ENCODE measurements at places on chromosomes 12 and 14. TPM values are rescaled to one million over a fixed set of nuclear protein-coding genes. Genes with fewer than 3 reads are reported as not detected.

The AKAP3 gene
- total RNA-seq: not detected

The VWF gene
- total RNA-seq: 61.9 TPM

The RIPK3 gene
- total RNA-seq: 72.0 TPM

The CRACR2A gene
- total RNA-seq: 81.7 TPM

The E2F7 gene
- total RNA-seq: 4.5 TPM

The OR6C75 gene
- not detected for total RNA-seq

The MYF5 gene
- total RNA-seq: not detected

The CD27 gene
- total RNA-seq: 20.6 TPM

The KRT73 gene
- not detected for total RNA-seq

GRCh38 chr14:61179061-61179690, 102.0 kb downstream of the TMEM30B start:
- no peak for DNase-seq

DNA sequence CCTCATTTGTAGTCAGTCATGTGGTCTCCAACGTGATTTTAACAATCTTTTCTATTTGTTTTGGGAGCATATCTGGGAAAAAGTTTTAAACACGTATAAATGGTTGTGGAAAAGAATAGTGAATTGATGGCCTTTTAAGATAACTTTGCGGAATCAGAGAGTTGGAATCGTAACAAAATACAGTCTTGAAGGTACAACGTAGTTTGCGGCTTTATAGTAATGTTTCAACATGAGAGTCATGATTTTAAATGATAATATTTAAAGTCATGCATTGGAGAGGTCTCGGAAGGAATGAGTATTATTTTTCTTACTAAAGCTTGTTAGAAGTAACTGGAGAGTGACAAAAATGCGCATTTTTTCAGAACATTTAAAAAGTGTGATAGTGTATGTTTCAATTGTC, 1.6 kb downstream of the AEBP2 start:
- DNase-seq: no peak

DNA sequence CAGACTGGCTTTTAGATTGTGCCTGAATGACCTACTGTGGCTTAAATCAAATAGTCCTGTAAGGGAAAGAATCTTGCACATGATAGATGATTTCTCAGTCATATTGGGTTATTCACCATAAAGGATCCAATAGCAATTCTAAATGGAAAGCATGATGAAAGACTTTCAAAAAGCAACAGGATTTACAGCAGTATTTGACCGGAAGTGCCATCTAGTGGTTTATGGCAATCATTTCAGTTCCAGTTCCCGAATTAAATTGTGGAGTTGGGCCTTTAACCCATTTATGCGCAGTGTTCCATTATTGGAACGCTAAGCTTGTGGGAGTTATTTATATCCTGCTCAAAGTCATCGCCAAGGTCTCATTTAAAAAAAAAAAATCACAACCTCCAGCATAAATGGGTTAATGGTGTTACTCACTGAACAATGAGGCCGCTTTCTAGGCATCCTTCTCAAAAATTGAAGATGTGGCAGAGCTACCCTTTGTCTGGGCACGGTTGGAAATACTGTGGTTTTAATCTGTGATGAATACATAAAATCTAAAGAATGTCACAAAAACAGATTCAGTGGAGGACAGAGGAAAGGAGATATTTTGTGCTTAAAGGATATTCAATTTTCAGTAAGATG, 60.8 kb upstream of the REP15 start:
- DNase-seq: no peak

DNA sequence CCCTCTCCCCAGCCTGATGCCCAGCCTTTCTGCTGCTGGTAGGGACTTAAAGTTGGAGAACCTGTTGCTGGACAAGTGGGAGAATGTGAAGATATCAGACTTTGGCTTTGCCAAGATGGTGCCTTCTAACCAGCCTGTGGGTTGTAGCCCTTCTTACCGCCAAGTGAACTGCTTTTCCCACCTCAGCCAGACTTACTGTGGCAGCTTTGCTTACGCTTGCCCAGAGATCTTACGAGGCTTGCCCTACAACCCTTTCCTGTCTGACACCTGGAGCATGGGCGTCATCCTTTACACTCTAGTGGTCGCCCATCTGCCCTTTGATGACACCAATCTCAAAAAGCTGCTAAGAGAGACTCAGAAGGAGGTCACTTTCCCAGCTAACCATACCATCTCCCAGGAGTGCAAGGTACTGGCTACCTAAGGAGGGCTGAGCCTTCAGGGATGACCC, 1.6 kb downstream of the TSSK4 start:
- DNase-seq: no peak

GRCh38 chr12:113271853-113272561, 50.7 kb downstream of the TPCN1 start:
- peak; percentile 54 for DNase-seq

DNA sequence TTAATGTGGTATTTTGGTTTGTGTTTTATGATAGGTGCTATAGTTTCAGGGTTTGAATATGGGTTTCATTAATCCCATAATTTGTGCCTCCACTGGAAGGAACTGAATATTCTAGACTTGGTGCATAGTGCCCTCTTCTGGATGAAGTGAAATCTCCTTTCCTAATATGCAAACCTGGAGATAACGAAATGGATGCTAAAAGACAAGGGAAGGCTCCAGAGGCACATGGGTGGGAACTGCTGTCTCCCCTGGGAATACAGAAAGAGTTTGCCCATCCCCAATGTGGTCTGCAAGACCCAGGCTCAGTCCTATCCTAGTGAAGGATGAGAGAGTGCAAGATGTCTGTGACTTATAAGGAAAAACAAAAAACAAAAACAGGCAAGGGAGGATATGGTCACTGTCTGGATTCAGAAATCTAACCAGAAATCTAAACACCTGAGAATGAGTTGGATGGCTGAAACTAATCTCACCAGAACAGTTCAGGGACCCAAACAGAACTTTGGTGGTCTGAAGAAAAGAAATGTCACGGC, 142.3 kb upstream of the TMPO start:
- DNase-seq: no peak

- no peak for DNase-seq
Observed at GRCh38 chr14:93893661-93894261, 33.4 kb upstream of the FAM181A start.

DNA sequence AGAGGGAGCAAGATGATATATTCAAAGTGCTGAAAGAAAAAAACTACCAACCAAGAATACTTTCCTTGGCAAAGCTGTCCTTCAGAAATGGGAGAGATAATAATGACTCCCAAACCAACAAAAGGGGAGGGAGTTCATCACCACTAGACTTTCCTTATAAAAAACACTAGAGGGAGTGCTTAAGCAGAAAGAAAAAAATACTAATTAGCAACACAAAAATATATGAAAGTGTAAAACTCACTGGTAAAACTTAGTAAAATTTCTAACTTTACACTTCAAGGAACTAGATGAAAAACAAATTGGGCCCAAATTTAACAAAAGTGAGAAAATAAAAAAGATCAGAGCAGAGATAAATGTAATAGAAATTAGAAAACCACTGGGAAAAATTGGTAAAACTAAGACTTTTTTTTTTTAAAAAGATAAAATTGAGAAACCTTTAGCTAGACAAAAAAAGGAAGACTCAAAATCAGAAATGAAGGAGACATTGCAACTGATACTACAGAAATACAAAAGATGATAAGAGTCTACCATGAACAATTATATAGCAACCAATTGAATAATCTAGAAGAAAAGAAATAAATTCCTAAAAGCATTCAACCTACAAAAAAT, 60.4 kb upstream of the FAR2 start:
- no peak for DNase-seq

- peak; percentile 43 for DNase-seq
Observed at GRCh38 chr14:95664546-95664945, 21.7 kb upstream of the TCL1B start.

GRCh38 chr12:55017416-55017925, 2.3 kb upstream of the NEUROD4 start:
- no peak for DNase-seq

All from Peyer's patch (tissue), 4 donors.